ENCODE measurements at places on chromosomes 16 and 17. TPM values are rescaled to one million over a fixed set of nuclear protein-coding genes. Genes with fewer than 3 reads are reported as not detected.

GRCh38 chr16:67190041-67190440 is at the start of gene EXOC3L1:
Gene EXOC3L1 (minus strand): TSS chr16:67190136. CDS start chr16:67189676, 460 bp downstream.
- DNase-seq: no peak
- H3K4me3 ChIP-seq: no peak within 1 kb of the TSS
- peaks cover 37% of the 10 kb centered on the region for H3K4me1 ChIP-seq
- H3K27ac ChIP-seq: no peak within 1 kb of the TSS
- peaks cover 7% of the 10 kb centered on the region for H3K27me3 ChIP-seq

GSPT1 gene
- total RNA-seq: 190 TPM

CACNG1 gene
- total RNA-seq: not detected

ABHD15 gene
- 8.9 TPM for total RNA-seq

DNA sequence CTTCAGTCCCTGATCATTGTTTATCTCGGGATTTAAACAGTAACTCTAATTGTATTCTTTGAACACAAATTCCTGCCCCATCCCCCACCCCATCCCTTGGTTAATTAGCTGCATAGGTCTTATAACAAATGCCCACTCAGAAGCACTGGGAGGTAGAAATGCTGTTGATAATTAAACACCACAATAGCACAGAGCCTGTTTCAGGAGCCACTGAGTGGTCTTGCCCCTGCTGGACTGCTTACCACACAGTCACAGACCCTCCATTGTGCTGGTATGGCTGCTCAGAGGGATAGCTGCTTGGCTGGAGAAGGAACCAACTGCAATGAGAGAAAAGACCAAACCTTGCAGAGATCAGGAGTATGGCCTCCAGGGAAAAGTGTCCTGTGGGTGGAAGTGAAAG is 214.1 kb downstream of the ANKFN1 start:
- H3K4me3 ChIP-seq: no peak overlapping the region
- no peaks in the 10 kb centered on the region for H3K4me1 ChIP-seq
- no peak for DNase-seq

HASPIN gene
- 22.0 TPM for total RNA-seq

CCL8 gene
- not detected for total RNA-seq

DNA sequence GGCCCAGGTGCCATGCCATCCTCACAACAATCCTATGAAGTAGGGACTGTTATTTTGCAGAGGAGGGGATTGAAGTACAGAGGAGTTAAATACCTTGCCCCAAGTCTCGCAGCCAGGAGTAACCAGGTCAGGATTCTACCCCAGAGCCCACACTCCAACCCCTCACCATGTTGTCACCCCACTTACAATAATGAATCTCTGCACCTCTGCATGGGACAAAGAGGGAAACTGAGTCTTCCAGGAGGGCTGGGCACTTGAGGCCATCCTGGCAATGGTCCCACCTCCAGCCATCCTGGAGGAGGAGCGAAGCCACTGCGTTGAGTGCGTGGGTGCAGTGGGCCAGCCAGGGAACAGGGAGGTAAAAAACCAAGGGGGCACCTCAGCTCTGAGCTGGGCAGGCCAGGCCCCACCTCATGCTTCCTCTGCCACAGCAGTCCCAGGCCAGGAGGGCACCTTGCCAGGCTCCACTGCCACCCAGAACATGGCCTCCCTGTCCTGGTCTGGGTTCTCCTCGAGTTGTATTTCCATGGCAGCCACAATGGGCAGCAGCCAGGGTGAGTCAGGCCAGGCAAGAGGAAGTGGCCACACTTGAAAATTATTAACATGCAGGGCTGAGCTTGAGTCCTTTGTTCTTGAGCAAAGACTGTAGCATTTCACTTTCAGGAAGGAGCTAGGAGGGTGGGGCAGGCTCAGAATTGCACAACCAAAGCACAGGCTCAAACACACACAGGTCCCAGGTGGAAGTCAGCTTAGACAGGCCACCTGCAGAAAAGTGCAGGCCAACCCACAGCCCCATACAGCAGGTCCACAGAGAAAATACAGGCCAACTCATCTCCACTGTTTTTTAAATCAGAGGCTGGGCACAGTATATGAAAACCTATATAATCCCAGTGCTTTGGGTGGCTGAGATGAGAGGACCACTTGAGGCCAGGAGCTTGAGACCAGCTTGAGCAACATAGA is 52.1 kb downstream of the CUEDC1 start:
- peaks cover 6% of the 10 kb centered on the region for H3K4me1 ChIP-seq
- DNase-seq: no peak
- no peaks in the 10 kb centered on the region for H3K27me3 ChIP-seq
- no peaks in the 10 kb centered on the region for H3K36me3 ChIP-seq
- H3K27ac ChIP-seq: no peak overlapping the region

DNA sequence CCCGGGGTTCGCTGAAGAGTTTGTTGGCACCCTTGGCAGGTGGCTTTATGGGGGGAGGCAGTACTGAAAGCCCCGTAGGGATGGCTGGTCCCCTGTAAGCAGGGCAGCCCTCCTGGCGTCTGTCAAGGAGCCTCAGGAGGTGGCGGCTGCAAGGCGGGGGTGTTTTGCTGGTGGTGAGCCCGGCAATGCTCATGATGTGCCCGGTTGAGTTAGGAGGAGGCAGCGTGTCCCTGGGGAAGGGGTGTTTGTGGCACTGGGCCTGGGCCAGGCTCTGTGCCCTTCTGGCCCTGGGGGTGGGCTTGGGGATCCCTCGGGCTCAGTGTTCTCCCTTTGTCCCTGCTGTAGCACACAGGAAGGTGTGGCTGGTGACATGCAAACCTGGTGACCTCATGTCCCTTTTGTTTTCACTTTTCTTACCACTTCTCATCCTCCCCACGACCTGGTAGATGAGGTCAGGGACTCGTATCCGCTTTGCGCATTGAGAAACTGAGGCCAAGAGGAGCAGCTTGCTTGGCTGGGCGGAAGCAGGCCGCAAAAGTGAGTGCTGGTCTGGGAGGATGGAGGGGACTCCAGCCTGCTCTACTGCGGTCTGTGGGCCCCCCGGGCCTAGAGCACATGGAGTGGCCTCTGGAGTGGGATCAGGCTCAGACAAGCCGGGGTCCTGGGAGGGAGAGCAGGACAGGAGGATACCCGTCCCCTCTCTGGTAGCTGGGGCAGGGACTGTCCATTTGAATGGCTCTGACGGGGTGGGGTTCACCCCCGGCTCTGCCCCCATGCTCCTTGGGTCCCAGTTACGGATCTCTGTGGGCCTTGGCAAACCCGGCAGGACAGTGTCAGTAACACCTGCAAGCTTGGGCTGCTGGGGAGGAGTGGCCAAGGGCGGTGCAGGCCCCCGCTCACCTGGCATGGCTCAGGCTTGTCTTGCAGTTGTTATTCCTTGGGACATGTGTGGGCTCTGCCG is 2.2 kb downstream of the SNN start:
- H3K4me3 ChIP-seq: peak overlapping the region; percentile 72
- no peaks in the 10 kb centered on the region for H3K27me3 ChIP-seq
- H3K4me1 ChIP-seq: peaks cover 63% of the 10 kb centered on the region
- no peaks in the 10 kb centered on the region for H3K36me3 ChIP-seq
- DNase-seq: peak; percentile 54
- H3K27ac ChIP-seq: peak overlapping the region; percentile 57

KRTAP9-8 gene
- total RNA-seq: not detected

- H3K4me1 ChIP-seq: no peaks in the 10 kb centered on the region
- no peak for DNase-seq
- H3K27me3 ChIP-seq: no peaks in the 10 kb centered on the region
- no peak overlapping the region for H3K4me3 ChIP-seq
- H3K36me3 ChIP-seq: peaks cover 25% of the 10 kb centered on the region
- no peak overlapping the region for H3K27ac ChIP-seq
Measured at GRCh38 chr17:37221865-37222264, 153.9 kb upstream of the C17orf78 start.

HNF1B gene
- not detected for total RNA-seq

SRCIN1 gene
- total RNA-seq: 0.92 TPM

- no peak overlapping the region for H3K4me3 ChIP-seq
- no peaks in the 10 kb centered on the region for H3K36me3 ChIP-seq
Measured at GRCh38 chr16:82368041-82368440, 198.0 kb upstream of the MPHOSPH6 start.

GPR142 gene
- total RNA-seq: not detected

TCAP gene
- 0.80 TPM for total RNA-seq

- DNase-seq: no peak
- H3K4me1 ChIP-seq: no peaks in the 10 kb centered on the region
- H3K27ac ChIP-seq: no peak overlapping the region
- peaks cover 3% of the 10 kb centered on the region for H3K36me3 ChIP-seq
- H3K27me3 ChIP-seq: peaks cover 5% of the 10 kb centered on the region
Measured at GRCh38 chr17:13182854-13183253, 165.0 kb upstream of the ELAC2 start.

GRCh38 chr17:66727634-66728570 is 107.0 kb upstream of the CACNG5 start:
- peaks cover 2% of the 10 kb centered on the region for H3K36me3 ChIP-seq
- peaks cover 6% of the 10 kb centered on the region for H3K4me1 ChIP-seq
- H3K27ac ChIP-seq: no peak overlapping the region
- peak; percentile 60 for DNase-seq
- no peaks in the 10 kb centered on the region for H3K27me3 ChIP-seq

GRCh38 chr16:58128181-58128631 is 975 bp downstream of the CFAP20 start:
- peaks cover 46% of the 10 kb centered on the region for H3K4me1 ChIP-seq
- no peaks in the 10 kb centered on the region for H3K36me3 ChIP-seq
- H3K4me3 ChIP-seq: peak overlapping the region; percentile 86

- H3K4me1 ChIP-seq: peaks cover 11% of the 10 kb centered on the region
- H3K4me3 ChIP-seq: no peak overlapping the region
- DNase-seq: no peak
- H3K27ac ChIP-seq: no peak overlapping the region
- H3K27me3 ChIP-seq: no peaks in the 10 kb centered on the region
Measured at GRCh38 chr17:2283302-2283701, 20.3 kb downstream of the SMG6 start.

DNA sequence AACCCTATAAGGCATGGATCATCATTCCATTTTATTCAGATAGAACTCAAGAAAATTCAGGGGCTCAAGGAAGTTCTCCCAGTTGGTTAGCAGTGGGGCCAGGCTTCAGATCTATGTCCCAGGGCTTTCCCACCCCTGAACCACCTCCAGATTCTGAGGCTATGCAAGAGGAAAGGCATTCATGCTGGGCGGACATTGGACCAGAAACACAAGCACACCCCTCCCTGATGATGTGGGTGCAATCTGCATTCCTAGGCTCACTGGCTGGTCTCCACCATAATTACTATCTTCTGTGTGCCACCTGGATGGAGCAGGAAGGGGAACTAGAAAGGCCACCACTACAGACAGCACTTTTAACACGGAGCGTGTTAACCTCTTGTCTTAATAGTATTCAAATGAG is 63.2 kb upstream of the ASIC2 start:
- peaks cover 6% of the 10 kb centered on the region for H3K27me3 ChIP-seq
- H3K27ac ChIP-seq: no peak overlapping the region
- H3K36me3 ChIP-seq: no peaks in the 10 kb centered on the region
- H3K4me3 ChIP-seq: no peak overlapping the region
- DNase-seq: no peak
- no peaks in the 10 kb centered on the region for H3K4me1 ChIP-seq

GRCh38 chr16:49510654-49511305 is 137.2 kb downstream of the C16orf78 start:
- DNase-seq: no peak
- no peaks in the 10 kb centered on the region for H3K4me1 ChIP-seq
- no peaks in the 10 kb centered on the region for H3K36me3 ChIP-seq
- no peak overlapping the region for H3K4me3 ChIP-seq
- H3K27me3 ChIP-seq: no peaks in the 10 kb centered on the region
- H3K27ac ChIP-seq: no peak overlapping the region

- H3K36me3 ChIP-seq: peaks cover 24% of the 10 kb centered on the region
- H3K4me1 ChIP-seq: no peaks in the 10 kb centered on the region
- H3K27ac ChIP-seq: no peak overlapping the region
- no peaks in the 10 kb centered on the region for H3K27me3 ChIP-seq
- no peak for DNase-seq
Measured at GRCh38 chr17:2181897-2182448, 121.6 kb downstream of the SMG6 start.

GRCh38 chr17:8681170-8681949 is 50.8 kb upstream of the MYH10 start:
- no peaks in the 10 kb centered on the region for H3K4me1 ChIP-seq
- no peaks in the 10 kb centered on the region for H3K36me3 ChIP-seq
- H3K4me3 ChIP-seq: no peak overlapping the region
- DNase-seq: no peak

DNA sequence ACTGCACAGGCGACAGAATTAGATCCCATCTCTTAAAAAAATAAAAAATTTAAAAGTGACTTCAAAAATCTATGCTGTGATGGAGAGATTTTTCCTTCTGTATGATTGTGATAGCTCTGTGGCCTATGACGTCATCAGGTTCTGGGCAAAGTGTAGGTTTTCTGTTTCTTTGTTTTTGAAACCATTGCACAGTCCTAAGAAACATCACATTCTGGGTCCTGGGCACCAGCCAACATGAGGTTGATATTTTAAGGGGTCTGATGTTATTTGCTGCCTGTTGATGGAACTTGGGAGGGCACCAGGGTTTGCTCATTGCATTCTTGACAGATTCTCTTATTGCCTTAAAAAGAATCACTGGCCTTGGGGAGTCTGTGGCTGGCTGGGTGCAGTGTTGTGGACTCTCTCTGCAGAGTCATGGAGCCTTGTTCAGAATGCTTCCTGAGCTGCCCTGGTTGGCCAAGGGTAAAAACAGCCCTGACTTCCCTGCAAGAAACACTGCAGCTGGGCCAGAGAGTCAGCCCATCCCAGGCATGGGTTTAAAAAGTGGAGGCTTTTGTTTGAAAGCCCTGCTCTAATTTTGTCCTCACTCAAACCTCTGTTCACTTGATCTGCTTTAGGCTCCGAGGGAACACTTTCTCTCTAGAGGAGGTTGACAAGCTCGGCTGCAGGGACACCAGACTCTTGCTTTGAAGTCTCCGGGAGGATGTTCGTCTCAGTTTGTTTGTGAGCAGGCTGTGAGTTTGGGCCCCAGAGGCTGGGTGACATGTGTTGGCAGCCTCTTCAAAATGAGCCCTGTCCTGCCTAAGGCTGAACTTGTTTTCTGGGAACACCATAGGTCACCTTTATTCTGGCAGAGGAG is 10.5 kb upstream of the CYLD start:
- H3K27ac ChIP-seq: peak overlapping the region; percentile 77
- H3K36me3 ChIP-seq: peaks cover 33% of the 10 kb centered on the region

- H3K36me3 ChIP-seq: no peaks in the 10 kb centered on the region
- no peak overlapping the region for H3K27ac ChIP-seq
- H3K27me3 ChIP-seq: peaks cover 2% of the 10 kb centered on the region
Measured at GRCh38 chr17:64357191-64357981, 33.3 kb downstream of the PECAM1 start.

DNA sequence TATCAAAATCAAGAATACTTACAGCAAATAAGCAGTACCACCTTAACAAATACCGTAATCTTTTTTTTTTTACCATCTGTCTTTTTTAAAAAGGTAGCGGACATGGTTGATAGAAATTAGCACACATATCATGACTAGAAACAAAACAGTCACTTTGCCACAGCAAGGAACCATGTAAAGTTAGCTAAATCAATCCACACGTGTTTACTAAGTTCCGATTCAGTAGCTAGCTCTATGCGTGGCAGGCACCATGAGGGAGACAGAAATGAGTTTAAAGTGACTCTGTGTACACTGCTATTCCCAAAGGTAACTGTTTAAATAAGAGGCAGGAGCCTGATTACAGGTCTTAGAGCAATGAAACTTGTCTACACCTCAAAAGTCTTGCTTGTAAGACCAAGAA is 108.6 kb downstream of the XYLT1 start:
- H3K36me3 ChIP-seq: peaks cover 3% of the 10 kb centered on the region
- H3K27me3 ChIP-seq: no peaks in the 10 kb centered on the region
- H3K4me1 ChIP-seq: peaks cover 94% of the 10 kb centered on the region
- peak overlapping the region; percentile 83 for H3K27ac ChIP-seq
- no peak overlapping the region for H3K4me3 ChIP-seq

ADAP2 gene
- 1.3 TPM for total RNA-seq

- no peaks in the 10 kb centered on the region for H3K27me3 ChIP-seq
- H3K4me1 ChIP-seq: peaks cover 44% of the 10 kb centered on the region
- DNase-seq: no peak
- peaks cover 5% of the 10 kb centered on the region for H3K36me3 ChIP-seq
- H3K27ac ChIP-seq: peak overlapping the region; percentile 43
- peak overlapping the region; percentile 34 for H3K4me3 ChIP-seq
Measured at GRCh38 chr16:66976746-66977145, 11.6 kb upstream of the CES4A start.

Measured in activated CD4-positive, alpha-beta memory T cell treated with anti-CD3 and anti-CD28 coated beads for 36 hours (primary cell).